ENCODE measurements at places on chromosomes 7 and 10. TPM values are rescaled to one million over a fixed set of nuclear protein-coding genes. Genes with fewer than 3 reads are reported as not detected.

GRCh38 chr7:26714438-26714837 is 150.0 kb downstream of the SKAP2 start:
- ATAC-seq = no peak

DNA sequence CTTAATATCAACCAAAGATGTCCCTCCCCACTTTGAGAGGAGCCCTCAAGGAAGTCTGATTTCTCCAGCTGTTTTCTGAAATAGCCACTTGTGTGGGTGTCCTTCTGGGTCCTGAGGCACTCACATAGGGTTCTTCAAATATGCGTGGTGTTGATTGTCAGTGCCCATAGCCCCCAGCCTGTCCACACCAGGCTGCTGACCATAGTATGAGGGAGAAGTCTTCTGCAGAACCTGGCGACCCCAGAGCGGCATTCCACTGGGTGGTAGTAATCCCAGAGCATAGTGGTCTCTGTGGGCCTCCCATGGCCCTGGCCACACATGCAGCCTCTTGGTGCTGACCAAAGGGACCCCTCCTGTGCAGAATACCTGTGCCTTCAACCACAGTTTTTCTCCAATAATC is 82.7 kb upstream of the MACROH2A2 start:
- ATAC-seq = no peak

- ATAC-seq = no peak
These were observed 10.6 kb downstream of the TBRG4 start for GRCh38 chr7:45100761-45101480.

The SAMD9 gene
- total RNA-seq = 12.2 TPM

- no peak for ATAC-seq
These were observed 7.0 kb downstream of the GPAM start for GRCh38 chr10:112176543-112176942.

The NANOS1 gene
- 24.1 TPM for total RNA-seq

DNA sequence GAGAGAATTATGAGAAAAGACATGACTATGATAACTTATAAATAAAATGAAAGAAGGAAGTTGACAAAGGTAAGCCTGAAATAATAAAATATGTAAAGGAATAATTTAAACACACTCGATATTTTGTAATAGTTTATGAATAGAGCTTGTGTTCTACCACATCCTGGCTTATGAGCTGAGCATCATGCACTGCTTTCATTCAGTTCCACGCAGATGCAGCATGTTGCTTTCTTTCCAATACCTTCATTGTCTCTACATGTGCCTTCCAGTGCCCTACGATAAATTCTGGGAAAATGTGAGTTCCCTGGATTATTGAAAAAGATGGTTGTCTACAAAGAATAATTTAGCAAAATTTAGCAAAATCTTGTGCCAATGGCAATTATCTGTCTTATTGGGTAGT is 398.9 kb upstream of the SEMA3C start:
- no peak for ATAC-seq

The TACC2 gene
- total RNA-seq = 63.2 TPM

The HMX3 gene
- total RNA-seq = 1.1 TPM

The PTPRE gene
- total RNA-seq = 6.4 TPM

GRCh38 chr7:25894002-25894901 is 257.7 kb upstream of the NFE2L3 start:
- no peak for ATAC-seq

- ATAC-seq = no peak
These were observed 30.1 kb downstream of the APBB1IP start for GRCh38 chr10:26468291-26468690.

GRCh38 chr7:5436003-5436678 is 12.5 kb upstream of the TNRC18 start:
- no peak for ATAC-seq

DNA sequence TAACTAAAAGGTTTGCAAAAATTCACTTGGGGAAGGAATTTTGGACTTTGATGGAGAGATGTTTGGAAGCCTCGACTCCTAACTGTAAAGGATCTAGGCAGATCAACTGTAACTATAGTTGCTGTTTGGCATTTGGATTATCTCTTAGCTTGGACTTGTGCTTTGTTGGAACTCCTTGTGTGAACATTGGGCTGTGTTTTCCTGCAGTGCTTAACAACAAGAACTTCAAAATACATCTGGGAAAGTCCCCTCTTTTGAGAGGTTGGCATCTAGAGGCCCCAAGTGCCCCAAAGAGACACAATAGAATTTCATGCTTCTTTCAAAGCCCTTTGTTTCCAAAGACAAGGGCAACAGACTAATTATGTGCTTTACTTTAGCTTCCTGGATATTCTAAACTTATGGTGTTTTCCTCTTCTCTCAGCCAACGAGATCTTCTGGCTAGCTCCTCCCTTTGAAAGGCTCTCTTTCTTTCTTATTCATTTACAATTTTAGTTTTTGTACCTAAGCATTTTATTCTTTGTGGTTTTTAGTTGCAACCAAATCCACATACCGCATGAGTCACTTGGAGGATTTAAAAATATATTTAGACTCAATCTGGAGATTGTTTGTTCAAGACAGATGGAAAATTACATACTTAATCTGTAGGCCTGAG is 11.6 kb downstream of the ABCA13 start:
- ATAC-seq = no peak

GRCh38 chr7:7641129-7641663 is 644 bp downstream of the UMAD1 start:
- ATAC-seq = no peak

GRCh38 chr10:25036381-25036780 is 20.0 kb downstream of the THNSL1 start:
- no peak for ATAC-seq

DNA sequence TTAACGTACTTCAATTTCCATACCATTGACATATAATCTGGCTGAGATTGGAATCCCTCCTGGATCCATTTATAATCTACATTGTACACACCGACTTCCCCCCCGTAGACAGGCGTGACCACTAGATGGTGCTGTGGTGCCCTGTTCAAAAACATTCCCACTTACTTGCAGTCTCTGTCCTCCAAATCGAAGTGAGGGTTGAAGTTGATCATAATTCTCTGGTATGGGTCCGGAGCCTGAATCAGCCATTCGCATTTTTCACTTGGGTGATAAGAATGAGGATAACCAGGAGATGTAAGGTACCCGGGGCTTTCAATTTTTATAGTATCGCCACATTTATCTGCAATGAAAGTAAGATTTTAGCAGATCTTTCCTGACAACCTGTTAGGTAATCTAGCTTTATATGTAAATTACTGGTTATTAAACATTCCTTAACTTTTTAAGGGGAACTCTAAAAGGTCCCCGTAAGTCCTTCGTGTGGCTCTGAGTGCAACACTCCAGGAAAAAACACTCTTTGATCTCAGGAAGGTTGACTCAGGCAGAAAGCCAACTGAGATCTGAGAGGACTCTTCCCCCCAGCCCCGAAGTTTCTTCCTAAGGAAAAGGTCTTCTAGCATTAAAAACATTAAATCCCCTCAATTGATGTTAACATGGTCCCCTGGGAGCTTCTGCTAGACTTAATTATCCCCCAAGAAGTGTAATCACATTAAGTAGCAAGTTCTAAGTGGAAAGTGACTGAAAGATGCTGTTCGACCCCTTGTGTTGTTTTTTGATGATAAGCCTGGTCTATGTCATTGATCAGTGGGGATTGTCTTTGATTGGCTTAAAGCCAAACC is 3.7 kb downstream of the NRP1 start:
- no peak for ATAC-seq

DNA sequence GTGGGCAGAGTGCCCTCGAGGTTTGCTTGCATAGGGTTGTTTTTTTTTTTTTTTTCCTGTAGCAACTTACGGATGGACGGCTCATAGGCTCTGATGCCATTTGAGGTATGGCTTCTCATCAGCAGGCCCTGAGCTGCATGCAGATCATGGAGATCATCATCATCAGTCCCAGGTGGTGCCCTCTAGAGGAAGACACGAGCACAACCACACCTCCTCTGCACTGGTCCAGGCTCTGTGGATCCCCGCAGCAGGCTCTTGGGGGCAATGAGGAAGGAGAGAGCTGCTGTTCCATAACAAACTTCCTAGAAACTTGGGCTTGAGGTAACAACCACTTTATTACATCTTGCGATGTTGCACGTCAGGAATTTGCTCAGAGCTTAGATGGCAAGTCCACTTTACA is 132.7 kb upstream of the CXCL12 start:
- ATAC-seq = no peak

The ASIC3 gene
- total RNA-seq = 1.7 TPM

Data from gastroesophageal sphincter (tissue), 4 donors.